ENCODE measurements at places on chromosomes 12 and 14.

GRCh38 chr12:115473257-115473956 is 789.4 kb upstream of the TBX3 start:
- no peak for DNase-seq

DNA sequence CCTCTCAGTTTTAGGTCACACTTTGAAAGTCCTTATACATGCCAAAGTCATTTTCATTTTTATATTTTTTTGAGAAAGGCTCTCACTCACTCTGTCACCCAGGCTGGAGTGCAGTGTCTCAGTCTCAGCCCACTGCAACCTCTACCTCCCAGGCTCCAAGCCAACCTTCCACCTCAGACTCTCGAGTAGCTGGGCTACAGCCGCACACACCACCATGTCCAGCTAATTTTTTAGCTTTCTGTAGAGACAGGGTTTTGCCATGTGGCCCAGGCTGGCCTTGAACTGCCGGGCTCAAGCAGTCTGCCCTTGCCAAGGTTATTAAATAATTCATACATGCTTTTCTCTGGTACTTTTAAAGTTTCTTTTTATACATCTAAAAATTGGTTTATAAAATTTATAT is 166.0 kb downstream of the ERC1 start:
- DNase-seq = no peak

- no peak for DNase-seq
Observed at GRCh38 chr12:130873106-130873795, 1.4 kb downstream of the RAN start.

DNA sequence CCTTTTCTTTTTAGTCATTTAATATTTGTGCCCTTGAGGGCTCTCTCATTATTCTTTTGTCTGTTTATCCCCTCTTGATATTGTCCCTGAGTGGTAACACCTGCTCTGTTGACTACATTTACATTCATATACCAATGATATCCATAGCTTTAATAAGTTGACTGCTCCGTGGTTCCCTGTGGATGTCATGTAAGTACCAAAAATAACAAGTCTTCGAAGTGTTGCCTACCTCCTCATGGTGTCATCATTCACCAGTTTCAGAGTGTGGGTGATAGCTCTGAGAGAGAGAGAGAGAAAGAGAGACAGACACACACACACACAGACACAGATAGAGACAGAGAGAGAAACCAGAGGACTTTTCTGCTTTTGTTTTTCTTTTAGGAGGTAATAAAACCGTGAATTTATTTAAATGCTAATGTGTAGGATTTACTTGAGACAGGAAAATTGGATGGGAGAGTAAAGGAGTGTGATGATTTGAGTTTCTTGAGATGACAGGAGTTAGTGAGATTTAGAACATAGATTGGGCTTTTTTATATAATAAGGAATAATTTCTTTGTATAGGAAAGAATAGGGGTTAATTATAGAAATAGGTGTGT is 52.2 kb downstream of the PAPOLA start:
- no peak for DNase-seq

DNA sequence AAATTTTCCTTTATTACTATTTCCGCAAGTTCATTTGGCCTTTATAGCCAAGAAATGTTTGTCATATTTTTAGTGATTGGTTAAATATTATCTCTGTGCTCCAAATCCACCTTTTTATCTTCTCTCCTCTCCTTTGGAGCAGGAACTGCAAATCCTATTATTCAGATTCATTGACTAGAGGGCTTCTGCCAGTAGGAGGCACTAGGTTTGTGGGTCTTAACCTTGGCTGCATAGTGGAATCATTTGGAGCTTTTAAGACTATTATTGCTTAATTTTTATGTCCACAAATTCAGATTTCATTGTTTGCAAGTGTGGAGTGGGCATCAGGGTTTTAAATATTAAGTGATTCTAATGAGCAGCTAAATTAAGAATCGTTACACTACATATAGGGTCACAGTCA is 75.3 kb upstream of the SYT10 start:
- no peak for DNase-seq

DNA sequence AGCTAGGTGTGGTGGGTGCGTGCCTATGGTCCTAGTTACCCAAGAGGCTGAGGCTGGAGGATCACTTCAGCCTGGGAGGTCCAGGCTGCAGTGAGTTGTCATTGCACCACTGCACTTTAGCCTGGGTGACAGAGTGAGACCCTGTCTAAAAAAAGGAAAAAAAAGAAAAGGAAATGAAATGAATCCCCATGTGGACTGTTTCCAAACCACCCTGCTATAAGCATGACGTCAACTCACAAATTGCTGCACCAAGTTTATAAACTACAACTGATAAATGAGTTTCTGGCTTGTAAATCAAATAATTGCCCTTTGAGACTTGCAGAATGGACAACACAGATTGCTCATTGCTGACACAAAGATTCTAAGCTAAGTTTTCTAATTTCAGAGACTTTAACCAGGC is 51.0 kb upstream of the STK38L start:
- DNase-seq = peak; percentile 83

DNA sequence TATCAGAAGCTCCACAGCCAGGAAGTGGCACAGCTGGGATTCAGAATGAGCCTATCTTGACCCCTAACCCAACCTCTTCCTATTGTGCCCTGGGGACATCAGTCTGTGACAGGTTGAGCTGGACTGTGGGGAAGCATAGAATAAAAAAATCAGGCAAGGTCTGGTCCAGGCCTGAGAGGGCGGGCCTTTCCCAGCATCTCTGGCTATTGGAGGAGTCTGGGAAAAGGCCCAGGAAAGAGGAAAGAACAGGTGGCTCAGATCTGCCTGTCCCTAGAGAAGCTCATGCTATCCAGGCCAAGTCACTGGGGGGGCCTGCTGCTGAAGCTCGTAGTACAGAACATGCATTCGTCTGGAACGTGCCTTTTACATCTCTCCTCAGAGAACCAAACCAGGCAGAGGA is 100.5 kb downstream of the PPM1H start:
- DNase-seq = no peak

DNA sequence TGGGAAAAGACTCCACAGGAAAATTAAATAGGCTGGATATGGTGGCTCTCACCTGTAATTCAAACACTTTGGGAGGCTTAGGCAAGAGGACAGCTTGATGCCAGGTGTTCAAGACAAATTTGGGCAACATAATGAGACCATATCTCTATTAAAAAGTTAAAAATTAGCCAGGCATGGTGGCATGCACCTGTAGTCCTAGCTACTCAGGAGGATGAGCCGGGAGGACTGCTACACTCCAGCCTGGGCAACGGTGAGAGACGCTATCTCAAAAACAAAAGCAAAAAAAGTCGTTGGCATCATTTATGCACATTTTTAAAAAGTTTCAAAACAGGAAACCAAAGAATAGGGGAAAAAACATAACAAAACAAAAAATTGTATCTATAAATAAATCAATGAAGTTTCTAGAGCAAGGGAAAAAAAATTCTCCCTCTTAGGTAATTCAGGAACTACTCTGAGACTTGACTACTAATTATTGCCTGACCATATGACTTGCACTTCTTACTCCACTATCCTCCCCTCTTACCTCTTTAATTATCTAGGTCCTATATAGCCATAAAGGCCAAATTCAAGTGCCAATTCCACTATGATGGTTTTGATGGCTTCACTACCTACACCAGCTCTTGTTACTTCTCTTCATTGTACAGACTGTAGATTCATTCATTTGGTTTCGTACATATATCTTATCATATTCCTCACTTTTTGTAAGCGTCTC is 1.6 kb downstream of the METTL3 start:
- no peak for DNase-seq

Data from AG10803 (cell line).